ENCODE measurements at places on chromosomes 7 and 10.

GRCh38 chr7:111089822-111090426 is 1.0 kb upstream of the LRRN3 start:
- no peak for DNase-seq

- DNase-seq, result no peak
These were observed 96.9 kb upstream of the FGFR2 start for GRCh38 chr10:121694966-121695643.

- no peak for DNase-seq
These were observed 19.7 kb downstream of the OIT3 start for GRCh38 chr10:72913287-72913686.

DNA sequence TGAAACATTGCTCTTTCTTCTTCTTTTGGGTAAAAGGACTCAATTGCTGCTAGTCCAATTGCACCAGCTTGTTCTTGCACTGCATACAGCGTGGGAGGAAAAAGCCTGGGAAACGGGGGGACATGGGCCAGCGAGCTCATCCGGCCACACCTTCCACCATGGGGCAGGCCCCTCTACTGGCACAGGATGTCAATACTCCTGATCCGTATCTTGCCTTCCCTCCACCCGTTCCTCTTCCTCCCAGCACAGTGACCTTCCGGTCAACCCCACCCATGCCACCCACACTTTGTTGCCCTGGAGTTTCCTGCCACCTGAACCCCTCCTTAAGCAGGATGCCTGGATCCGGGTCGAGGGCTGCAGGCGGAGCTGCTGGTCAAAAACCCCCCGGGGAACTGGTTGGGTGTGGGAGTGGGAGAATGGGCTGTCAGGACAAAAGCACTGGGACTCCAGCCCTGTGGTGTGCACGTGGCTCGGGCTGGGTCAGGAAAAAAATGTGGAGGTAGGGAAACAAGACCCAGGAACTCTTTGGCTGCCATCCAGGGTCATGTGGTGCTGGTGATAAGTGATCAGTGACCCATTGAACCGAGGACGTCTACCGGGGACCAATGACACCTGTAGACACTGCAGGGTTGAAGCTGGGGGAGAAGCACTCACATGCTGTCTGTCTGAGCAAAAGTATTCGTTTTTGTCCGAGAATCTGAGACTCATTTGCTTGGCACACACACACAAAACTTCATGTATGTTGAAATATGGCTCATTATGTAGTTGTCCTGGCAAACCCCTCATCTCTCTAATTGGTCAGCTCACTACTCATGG is 8.1 kb downstream of the IL2RA start:
- DNase-seq, result no peak

- DNase-seq, result no peak
These were observed 256.4 kb downstream of the ABCA13 start for GRCh38 chr7:48427671-48428070.

DNA sequence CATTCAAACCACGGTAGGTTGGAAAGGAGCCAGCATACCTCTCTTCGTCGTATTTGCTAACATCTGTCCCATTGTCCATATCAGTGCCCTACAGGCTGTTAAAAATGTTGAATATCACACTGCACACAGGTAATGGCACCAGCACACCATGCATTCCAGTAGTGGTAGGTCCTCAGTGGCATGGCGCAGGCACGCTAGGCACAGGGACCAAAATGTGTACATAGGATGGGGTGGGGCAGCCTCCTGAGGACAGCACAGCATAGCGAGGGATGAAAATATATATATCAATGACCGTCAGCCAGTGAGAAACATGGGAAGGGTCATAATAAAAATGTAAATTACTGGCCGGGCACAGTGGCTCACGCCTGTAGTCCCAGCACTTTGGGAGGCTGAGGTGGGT is 99.9 kb upstream of the CTBP2 start:
- DNase-seq, result no peak

DNA sequence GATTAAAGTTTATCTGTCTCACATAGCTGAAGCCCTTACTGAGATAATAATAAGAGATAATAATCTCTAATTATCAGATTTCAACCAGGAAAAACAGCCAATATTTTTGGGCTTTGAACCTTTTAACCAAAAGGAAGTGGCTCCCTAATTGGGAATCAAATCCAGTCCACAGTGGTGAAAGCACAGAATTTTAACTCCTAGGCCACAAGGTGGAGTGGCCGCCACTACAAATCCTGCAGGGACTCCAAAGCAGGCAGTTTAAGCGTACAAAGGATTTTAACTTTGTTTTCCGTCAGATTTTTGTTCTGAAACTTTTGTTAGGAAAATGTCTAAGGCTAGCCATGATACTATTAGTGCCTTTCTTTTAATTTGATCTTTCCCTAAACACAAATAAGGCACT is 99.6 kb upstream of the CCNY start:
- no peak for DNase-seq
